GM04503 (cell line): ENCODE measurements at places on chromosomes 11 and 22.

GRCh38 chr22:29811377-29811776, 26.7 kb downstream of the ASCC2 start:
- no peak for DNase-seq

GRCh38 chr11:30479899-30480298, 106.3 kb downstream of the MPPED2 start:
- no peak for DNase-seq

DNA sequence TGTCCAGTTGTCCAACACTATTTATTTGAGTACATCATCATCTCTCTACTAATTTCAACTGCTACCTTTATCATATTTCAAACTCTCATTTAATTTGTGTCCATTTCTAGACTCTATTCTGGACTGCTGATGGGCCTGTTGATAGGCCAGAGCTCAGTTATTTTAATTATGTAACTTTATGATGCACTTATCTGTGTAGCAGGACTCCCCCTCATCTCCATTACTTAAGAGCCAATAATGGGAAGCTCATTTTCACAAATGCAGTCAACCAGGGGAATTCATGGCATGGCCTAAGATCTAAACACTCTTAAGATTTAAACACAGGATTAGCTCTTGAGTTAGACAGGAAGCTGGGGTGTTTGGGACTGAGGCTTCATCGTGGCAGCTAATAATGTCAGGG, 21.4 kb downstream of the KCNQ1OT1 start:
- no peak for DNase-seq

DNA sequence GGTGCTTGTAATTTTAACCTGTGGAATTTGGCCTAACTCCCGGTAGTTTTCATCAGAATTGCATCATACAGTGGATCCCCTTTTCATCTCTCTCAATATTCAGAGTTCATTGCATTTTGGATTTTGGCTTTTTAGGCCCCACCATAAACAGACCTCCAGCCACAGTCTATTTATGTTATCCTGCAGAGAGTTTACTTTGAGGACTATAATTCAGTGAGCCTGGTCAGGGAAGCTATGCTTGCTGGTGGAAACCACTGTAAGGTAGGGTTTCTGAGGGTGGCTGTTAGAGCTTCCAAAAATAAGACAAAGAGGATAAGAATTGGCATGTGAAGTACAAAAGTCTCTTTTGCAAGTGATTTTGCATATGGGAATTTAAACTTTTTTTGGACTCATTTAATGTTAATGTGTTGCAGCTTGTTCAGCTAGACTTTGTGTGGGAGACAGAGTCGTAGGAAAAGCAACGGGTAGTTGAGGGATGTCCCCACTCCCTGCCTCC, 34.8 kb upstream of the DDI1 start:
- no peak for DNase-seq

DNA sequence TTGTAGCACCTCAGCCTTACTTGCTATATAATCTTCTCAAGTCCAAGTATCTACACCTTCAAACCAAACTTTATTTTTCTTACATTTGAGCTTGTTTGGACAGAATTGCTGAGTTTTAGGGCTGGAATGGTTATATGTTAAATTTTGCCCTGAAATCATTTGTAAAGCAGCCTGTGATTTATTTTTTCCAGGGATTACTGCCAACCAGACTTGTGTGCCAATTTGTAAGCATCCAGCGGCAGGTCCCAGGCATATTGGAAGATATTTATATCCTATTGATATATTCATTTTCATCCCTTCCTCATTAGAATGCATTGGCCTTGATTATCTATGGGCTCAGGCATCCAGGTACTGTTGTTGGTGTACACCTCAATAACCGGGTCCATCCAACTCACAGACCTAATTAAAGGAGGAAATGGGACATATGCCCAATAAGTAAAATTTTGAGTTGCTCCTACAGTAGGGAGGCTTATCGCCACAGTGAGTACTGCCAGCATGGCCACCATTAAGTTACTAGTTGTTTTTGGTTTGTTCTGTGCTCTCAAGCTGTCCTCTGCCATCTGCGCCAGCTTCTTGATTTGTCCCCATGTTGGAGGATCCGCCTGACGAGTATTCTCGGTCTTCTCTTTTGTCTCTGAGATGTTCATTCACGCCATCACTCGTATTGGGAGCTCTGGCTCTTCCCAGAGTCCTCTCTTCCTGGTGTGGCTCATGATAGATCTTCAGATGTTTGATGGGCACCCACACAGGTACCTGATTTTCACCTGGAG, 9.8 kb upstream of the DNAJB13 start:
- no peak for DNase-seq

GRCh38 chr11:65539744-65540289, 14.9 kb downstream of the SCYL1 start:
- no peak for DNase-seq

GRCh38 chr11:968822-969221, 43.2 kb downstream of the AP2A2 start:
- DNase-seq, result no peak

GRCh38 chr11:68266121-68266891, 5.5 kb downstream of the C11orf24 start:
- no peak for DNase-seq

DNA sequence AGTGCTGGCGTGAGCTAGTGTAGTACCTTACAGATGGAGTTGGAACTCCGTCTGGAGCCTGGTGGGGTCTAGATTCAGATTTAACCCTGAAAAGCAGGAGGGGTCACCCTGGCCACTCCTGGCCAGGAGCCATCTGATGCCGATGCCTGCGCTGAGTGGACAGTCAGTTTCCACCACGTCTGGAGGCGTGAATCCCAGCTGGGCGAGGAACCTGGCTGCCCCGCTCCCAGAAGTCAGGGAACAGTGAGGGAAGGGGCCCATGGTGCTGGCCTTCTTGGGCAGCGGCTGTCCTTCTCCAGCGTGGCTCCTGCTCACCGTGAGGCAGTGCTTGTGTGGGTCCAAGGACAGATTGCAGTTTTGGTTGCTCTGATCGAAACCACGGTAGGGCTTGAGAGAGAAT, 76.3 kb downstream of the PARVB start:
- DNase-seq, result no peak

- no peak for DNase-seq
These were observed 72.6 kb downstream of the ENTHD1 start for GRCh38 chr22:39821008-39821407.
